Activated B cell treated with CpG ODN at 0.5 μM for 24 hours (primary cell): ENCODE measurements at places on chromosomes 1 and 21.

- no peak for DNase-seq
Measured at GRCh38 chr1:219247441-219247840, 73.8 kb downstream of the LYPLAL1 start.

GRCh38 chr1:109769330-109770078 lies 5.8 kb upstream of the EPS8L3 start:
- no peak for DNase-seq

DNA sequence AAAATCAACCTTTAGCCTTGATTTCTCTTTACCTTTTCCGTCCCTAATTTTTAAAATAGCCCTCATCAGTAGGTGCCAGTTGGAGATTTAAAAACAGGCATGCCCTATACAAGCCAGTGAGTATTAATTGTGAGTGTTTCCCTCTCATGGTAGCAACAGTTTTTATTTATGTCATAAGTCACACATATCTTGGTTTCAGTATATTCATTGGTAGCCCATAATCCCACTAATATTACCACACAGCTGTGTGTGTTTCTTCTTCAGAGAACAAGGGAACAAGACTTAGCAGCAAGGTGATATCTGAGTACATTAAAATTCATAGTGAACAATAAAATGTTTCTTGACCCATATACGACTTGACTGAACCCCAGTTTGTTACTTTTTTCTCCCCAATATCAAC lies 68.6 kb upstream of the HSPA13 start:
- no peak for DNase-seq

DNA sequence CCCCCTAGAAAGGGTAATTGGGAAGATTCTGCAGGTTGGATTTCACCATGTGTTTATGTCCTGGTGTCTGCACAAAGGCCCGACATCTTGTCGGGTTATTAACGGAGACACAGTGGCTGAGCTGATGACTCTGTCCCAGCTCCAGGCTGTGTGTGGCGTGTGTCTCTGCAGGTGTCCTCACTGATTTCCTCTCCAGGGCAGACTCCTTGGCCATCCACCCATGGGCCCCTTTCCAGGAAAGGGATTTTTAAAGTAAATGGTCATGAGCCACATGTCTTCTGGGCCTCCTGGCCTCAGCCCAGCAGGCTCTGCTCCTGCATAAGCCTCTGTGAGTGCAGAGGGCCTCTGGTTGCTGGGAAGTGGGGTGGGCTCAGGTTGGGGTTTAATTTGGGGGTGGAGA lies 418.7 kb upstream of the VAMP3 start:
- DNase-seq, result no peak

DNA sequence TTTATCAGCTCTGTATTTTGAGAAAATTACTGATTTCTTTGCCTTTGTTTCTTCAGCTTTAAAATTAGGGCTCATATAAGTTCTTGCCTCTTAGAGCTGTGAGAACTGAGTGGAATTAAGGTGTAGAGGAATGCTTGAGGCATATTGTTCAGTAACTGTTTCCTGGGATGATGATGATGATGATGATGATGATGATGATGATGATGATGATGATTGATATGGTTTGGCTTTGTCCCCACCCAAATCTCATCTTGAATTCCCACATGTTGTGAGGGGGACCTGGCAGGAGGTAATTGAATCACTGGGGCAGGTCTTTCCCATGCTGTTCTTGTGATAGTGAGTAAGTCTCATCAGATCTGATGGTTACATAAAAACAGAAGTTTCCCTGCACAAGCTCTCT lies 118.7 kb downstream of the CHRM3 start:
- DNase-seq, result no peak

- DNase-seq, result no peak
Measured at GRCh38 chr1:27884006-27884954, 11.9 kb downstream of the THEMIS2 start.

GRCh38 chr1:241336335-241336734 lies 20.7 kb downstream of the RGS7 start:
- DNase-seq, result no peak

DNA sequence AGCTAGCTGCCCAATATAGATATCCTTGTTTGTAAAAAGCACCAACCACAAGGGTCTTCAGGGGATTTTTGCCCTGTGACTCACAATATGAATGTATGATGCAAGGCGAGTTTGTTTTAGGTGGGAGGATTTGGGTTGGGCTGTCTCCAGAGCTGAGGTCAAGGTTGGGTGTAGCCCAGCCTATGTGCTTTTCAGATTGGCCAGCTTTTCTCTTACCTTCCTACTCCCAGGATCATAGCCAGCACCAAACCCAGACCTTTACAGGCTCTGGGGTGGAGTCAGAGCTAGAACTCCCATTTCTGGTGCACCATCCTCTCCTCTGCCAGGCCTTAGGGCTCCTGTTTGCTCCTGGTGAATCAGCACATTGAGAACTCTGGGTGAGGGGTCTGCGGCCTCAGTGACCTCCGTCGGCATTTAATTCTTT lies 55.6 kb upstream of the GCLM start:
- DNase-seq, result no peak

DNA sequence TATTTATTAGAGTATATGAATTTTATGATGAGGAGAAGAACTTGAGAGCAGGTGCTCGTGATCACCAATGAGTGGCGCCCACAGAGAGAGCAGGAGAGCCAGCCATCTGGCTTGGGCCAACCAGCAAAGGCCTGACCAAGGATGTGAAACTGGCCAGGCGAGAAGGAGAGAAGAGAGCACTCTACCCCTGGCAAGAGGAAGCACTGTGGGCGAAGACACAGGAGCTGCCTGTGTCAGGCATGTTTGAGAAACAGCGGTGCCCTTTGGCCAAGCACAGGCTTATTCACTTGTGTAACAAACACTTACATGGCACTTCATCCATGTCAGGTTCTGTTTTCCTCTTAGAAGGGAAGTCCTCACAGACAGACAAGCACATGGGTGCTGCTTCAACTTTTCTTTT lies 4.2 kb upstream of the SIPA1L2 start:
- no peak for DNase-seq

- no peak for DNase-seq
Measured at GRCh38 chr1:17309426-17310067, 1.6 kb downstream of the PADI4 start.

DNA sequence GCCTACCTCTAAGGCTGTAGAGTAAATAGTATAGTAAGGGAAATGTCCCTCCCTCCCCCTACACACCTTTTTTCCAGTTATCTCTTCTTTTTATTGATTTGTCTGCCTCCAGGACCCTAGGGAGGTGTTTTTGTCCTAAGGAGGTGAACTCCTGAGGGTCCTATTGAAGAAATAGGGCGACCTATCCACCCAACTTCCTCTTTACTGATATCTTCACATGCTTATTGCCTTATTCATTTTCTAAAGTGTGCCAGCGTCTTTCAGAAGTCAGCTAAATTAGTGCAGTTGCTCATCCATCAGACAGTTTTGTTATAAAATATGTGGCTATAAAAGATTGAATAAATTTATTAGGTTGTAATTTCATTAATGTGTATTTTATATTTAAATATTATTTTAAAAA lies 5.9 kb downstream of the BACH1 start:
- DNase-seq, result no peak
